ENCODE measurements at places on chromosomes 1 and 21.

- DNase-seq, result no peak
Observed at GRCh38 chr21:46661211-46661625, 25.7 kb downstream of the PRMT2 start.

- peak; percentile 62 for DNase-seq
Observed at GRCh38 chr1:234608911-234609690, 877 bp downstream of the IRF2BP2 start.

- DNase-seq, result no peak
Observed at GRCh38 chr1:245404952-245405351, 250.2 kb downstream of the KIF26B start.

DNA sequence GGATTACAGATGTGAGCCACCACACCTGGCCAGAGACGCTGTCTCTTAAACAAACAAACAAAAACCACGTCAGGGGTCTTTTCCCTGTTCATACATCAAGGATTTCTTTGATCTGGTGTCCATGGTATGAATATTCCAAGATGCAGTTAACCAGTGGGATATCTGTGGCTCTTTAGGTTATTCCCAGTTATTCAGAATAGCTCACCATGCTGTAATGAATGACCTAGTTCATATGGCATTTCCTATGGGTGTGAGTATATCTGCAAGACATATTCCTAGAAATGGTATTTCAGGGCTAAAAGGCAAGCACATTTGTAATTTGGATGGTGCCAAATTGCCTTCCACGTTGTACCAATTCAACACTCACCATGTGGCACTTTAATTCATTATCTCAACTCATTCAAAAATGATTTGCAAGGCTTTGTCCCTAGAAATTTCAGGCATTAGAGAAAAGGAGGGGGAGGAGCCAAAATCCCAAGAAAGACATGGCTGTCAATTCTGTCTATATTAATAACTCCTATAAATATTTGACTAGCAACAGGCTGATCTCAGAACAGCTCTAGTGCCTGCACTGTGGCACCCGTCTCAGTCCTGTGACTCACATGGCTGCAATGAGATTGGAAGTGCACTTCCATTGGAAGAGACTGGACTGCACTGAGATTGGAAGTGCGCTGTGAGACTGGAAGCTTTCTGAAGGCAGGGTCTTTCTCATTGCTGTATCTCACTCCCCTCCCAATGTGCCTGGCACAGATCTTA lies 6.0 kb upstream of the STMN1 start:
- no peak for DNase-seq

GRCh38 chr1:58754683-58755467 lies 29.0 kb downstream of the JUN start:
- DNase-seq, result no peak

DNA sequence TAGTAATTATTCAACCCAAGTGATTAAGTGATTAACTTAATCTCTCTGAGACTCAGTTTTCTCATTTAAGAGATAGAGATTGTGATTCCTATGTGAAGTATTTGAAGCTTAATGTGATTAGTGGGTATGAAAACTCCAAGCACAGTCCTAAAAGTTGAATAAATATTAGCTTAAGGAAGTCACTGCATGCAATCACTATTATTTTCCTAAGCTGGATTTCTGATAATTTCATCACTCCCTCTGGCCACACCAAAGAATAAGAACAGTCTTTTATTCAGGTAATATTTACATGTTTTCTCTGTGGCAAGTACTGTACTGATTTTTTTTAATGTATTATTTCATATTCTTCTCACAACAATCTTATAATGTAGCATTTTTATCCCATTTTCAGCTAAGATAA lies 31.1 kb downstream of the CD55 start:
- no peak for DNase-seq

DNA sequence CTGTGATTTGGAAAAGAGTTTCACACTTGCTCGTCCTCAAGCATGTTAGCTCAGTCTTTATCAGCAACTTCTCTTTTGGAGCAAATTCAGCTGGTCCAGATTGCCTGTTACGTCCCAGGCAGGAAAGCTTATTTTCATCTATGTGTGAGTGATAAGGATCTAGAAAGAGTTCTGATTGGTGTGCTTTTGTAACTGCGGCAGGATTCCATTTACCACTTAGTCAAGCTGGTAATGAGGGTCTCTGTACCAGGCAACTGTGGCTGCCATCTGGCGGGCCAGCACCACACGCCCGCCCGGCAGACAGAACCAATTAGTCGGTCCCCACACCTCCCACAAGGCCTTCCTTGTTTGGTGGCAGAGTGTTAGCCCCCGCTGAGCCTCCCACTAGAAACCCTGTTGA lies 21.0 kb downstream of the C1orf87 start:
- DNase-seq, result no peak
